Stimulated activated CD4-positive, alpha-beta T cell treated with anti-CD3 and anti-CD28 coated beads, Interleukin-12 subunit alpha, Interleukin-12 subunit beta, amount 100 ng/mL, for 24 hours (primary cell): ENCODE measurements at places on chromosomes 1 and 21.

- no peak for DNase-seq
Observed at GRCh38 chr1:218031901-218032300, 253.2 kb upstream of the RRP15 start.

DNA sequence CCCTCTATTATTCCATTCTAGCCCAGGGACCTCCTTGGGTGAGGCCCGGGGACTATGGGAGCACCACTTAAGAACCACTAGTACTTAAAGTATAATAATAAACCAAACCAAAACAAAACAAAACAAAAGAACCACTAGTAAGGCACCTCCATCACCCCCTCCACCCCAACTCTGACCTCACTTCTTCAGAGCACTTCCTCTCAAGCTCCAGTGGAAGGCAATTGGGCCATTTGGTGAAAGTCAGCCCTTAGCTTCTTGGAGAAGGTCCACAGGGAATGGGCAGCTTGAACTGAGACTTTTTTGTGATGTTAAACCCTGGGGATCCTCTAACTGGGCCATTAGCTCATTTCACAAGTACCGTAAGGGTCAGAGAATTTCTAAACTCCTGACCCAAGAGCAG, 237.3 kb downstream of the RHOU start:
- DNase-seq: no peak

- DNase-seq: no peak
Observed at GRCh38 chr1:230356190-230356589, 69.9 kb downstream of the PGBD5 start.

GRCh38 chr1:109229531-109230127, 15.9 kb downstream of the SARS1 start:
- no peak for DNase-seq

- no peak for DNase-seq
Observed at GRCh38 chr1:13759072-13759471, 59.1 kb downstream of the PRDM2 start.

DNA sequence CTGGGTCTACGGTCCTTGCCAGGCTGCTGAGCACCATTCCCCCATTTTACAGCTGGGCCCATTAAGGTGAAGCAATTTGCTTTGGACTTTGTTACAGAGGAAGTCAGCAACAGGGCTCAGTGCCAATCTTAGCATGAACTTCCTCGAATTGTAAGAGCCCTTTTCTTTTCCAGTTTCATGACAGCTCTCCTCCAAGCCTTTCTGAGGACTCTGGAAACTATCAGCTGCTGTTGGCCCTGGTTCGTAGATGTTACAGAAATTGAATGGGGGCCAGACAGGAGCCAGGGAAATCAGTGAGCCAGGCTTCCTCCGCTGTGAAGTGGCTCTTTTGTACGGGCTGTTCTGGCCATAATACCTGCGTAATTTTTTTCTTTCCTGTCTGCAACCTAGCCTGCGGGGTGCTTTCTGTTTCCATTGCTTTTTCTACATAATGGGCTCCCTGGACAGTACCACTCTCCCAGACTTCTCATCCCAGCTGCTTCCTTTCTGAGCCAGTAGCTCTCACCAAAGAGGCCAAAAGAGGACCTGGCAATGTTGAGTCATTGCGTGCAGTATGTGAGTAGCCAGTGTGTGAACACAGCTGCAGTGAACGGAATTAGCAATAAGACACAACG, 386.3 kb downstream of the DISC1 start:
- no peak for DNase-seq

GRCh38 chr1:57536749-57537423, 113.0 kb upstream of the DAB1 start:
- no peak for DNase-seq

- DNase-seq: no peak
Observed at GRCh38 chr1:115536279-115536816, 105.4 kb upstream of the VANGL1 start.

DNA sequence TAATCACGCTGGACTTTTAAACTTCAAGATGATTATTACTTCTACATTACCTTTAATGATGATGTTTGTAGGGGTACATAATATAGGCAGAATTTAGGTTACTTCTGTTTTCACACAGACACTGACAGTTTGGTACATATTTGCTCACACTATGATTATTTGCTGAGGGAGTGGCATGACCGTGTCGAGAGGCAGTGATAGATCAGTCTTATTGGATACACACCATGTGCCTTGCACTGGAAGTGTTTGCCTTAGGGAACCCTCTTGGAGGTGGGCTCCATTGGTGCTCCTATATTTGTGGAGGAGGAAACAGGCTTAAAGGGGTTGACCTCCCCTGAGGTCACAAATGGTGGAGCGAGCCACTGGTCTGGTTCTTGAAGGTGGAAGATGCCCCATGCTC, 132.1 kb downstream of the PRDM2 start:
- no peak for DNase-seq

- DNase-seq: no peak
Observed at GRCh38 chr1:158830904-158831507, at the start of gene MNDA. TSS of gene MNDA (plus strand) at chr1:158831351. CDS start at chr1:158842154, 10,803 bp downstream.

DNA sequence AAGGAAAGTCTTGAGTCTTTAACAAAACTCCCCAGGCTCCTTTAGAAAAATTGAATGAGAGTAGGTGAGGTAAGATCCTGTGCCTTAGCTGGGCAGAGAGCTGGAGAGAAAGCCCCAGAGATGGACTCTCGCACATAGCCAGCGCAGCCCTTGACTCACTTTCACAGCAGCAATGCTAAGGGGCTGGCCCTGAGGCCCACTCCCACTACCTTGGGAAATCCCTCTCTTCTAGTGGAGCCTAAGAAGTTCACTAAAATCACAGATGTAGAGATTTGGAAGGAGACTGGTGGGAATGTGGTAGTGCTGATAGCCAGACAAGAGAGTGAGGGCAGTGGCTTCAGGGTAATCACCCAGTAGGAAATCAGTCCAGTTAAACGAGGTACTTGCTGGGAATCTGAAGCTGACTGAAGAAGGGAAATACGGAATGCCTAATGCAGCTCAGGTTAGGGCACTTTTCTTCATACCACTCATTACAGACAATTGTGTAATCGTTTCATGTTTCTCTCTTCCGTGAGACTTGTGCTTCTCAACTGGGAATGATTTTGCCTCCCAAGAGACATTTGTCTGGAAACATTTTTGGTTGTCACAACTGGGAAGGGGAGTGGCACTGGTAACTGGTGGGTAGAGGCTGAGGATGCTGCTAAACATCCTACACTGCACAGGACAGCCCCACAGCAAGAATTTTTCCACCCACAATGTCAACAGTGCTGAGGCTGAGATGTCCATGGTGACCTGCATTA, 42.4 kb upstream of the LRRC8C start:
- no peak for DNase-seq

DNA sequence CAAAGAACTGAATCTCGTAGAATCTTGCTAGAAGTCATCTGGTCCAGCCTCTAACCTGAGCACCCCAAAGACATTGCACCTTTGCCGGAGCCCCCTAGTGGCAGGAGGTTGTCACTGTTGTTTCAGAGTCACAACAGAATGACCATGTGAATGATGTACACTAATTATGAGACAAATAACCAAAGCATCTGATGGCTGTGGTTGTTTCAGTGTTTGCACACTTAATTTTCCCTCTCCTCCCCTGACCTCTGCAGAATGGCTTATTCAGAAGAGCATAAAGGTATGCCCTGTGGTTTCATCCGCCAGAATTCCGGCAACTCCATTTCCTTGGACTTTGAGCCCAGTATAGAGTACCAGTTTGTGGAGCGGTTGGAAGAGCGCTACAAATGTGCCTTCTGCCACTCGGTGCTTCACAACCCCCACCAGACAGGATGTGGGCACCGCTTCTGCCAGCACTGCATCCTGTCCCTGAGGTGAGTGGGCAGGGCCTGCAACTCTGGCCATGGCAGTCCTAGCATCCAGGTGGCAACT, 26.4 kb downstream of the TRAF5 start:
- DNase-seq: peak; percentile 31

- DNase-seq: no peak
Observed at GRCh38 chr1:45836451-45836850, 33.0 kb downstream of the MAST2 start.

DNA sequence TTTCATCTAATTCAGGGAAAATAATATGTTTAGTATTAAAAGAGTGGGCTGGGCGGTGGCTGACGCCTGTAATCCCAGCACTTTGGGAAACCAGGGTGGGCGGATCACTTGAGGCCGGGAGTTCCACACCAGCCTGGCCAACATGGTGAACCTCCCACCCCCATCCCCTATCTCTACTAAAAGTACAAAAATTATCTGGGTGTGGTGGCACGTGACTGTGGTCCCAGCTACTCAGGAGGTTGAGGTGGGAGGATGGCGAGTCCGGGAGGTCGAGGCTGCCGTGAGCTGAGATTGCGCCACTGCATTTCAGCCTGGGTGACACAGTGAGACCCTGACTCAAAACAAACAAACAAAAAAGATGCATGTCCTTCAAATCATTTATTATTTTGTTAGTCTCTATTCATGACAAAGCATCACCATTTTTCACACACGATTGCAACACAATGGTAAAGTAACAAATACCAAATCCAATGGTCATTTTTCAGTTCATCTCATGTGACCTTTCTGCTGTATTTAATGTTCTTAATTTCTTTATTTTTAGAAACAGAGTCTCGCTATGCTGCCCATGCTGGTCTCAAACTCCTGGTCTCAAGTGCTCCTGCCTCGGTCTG, 1.0 kb downstream of the MSH4 start:
- no peak for DNase-seq
